ENCODE measurements at places on chromosomes 5 and 9.

DNA sequence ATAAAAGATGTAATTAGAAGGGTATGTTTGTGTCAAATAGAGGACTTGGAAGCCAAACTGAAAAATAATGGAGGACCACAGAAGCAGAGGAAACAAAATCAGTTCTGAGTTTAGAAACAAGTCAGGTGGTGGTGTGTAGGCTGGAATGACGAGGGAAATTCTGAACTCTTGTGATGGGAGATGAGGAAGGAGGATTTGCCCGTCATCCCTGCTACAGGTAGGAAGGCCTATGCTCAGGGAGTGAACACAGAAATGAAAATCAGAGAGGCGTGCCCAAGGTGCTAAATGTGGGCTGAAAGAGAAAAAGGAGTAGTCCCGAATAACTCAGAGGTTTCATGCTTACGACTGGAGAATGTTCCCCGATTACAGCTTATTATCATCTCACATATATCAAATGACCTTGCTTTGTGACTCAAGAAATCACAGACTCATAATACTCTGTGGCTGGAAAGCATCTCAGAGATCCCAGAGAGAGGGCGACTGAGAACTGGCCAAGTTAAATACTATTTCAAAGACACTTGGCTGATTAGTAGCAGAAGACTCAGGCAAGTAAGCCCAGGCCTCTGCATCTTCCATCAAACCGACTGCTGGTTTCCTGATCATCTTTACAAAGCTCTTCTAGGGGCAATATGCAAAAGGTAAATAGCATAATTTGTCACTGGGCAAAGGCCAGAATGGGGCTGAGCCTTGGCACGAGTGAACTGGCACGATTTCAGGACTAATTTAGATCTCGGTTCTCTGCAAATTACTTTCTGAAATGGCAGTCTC is 126.0 kb downstream of the SUSD1 start:
- peak; percentile 86 for DNase-seq

DNA sequence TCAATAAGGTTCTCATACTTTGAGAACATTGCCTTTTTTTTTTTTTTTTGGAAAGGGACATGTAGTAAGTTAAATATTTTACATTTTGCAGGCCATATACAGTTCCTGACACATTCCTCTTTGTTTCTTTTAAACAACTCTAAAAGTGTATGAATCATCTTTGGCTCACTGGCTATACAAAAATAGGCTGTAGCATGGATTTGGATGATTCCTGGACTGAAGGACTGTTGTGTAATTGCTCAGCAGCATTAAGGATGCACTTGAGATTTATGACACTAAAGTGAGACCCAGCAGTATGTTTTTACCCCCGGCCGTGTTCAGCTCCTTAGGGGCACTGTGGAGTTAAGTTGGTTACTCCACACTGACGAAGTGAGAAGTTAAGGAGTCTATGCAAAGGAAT is 41.3 kb downstream of the VPS13A start:
- DNase-seq, result peak; percentile 64

GRCh38 chr5:63170486-63170885 is 591.9 kb downstream of the LRRC70 start:
- no peak for DNase-seq

DNA sequence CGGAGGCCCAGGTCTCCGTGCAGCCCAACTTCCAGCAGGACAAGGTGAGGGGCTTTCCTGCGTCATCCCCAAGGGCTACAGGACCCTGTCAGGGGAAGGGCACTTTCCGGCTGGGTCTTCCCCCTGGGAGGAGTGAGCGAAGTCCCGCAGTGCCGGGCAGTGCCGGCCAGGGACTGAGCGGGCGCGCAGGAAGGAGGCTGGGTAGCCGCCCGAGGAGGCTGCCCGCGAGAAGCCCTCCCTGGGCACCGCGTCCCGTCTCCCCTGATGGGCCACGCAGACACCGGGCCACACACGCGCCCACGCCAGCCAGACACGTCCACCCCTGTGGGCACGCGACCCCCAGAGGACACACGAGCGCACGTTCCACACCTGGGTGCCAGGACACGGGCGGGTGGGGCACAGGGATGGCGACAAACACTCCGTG is 357 bp downstream of the PTGDS start:
- DNase-seq, result no peak

DNA sequence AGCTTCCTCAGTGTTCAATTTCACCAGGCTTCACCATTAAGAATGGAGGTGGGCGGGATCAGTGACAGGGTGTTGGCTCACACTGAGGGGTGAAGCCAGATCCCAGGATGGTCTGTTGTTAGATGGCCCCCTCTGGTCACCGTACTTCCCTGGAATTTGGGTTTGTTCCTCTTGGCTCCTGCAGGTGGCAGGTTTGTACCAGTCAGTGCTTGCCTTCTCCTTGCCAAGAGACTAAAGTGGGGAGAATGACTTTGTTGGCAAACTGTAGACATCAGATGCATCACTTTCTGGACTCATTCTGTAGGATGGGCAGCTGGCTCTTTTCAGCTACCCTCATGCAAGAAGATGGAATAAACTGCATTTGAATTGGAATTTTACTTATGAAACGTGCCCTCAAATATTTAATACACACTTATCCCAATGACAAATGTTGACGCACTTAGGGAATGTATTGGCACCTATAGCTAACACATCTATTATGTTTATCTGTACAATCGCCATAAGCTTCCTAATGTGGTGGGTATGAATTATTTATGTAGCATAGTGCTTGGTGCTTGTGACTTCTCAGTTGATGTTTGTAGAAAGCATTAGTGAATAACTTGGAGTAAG is 31.4 kb upstream of the ANKRD55 start:
- DNase-seq, result peak; percentile 31

DNA sequence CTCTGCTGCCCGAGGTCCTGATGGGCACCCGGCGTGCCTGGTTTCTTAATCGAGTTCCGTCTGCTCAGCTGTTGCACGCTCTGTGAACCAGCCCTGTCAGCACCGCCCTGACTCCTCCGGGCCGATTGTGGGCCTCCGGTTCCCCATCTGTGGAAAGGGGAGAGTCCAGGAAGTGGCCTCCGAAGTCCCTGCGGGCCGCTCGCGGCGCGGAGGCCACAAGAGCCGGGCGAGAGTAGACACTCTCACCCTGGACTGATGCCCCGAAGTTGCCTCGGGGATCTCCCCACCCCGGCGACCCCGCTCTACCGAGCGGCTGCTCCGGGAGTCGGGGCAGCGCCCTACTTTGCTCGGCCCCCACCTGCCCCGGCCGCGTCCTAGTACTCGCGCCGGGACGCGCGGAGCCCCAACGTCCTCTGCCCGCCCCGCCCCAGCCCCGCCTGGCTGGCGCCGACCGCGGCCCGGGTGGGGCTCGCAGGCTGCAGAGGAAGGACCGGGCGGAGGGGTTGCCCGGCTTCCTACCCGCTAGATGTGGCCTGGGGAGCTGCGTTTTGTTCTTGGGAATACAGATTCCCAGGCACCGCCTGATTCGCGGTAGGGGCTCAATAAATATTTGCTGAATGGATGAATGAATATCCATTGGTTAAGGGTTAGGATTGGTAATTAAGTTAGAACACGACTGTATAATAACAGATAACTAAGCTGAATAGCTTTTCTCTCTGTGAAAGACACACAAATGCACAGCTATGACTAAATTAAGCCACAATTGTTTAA is 935 bp upstream of the ZNF367 start:
- DNase-seq, result peak; percentile 64

GRCh38 chr9:112274600-112274999 is 58.8 kb downstream of the PTBP3 start:
- no peak for DNase-seq

DNA sequence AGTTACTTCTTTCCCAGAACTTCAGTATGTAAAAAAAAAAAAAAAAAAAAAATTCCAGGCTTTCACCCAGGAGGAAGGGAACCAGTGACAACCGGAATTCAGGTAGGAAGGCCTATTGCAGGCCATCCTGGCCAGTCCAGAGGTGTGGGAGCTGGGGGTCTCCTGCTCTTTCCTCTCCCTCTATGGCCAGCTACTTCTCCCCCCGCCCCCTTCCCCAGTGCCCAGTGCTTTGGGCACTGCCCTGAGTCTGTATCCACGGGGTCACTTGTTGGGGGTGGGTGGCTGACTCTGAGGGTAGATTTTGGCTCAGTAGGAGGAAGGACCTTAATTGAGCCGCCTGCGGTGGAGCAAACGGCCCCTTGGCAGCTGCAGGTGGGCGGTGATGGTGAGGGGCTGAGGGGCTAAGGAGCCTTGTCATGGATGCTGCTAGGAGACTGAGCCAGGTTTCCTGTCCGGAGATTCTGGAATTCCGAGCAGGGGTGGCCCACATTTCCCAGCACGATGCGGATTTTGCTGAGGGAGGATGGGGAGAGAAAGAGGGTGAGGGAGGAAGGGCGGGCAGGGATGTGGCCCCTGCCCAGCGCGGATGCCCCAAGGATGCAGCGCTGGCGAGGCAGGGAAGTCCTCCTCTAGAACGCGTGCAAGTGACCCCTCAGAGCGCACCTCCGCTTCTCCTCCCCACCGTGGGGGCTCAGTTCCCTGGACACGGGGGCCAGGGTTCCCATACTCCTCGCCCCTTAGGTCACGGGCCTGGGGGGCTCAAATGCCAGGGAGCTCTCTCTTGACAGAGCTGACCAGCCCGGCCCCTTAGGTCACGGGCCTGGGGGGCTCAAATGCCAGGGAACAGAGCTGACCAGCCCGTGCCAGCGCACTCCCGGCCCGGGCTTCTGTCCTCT is 1.2 kb upstream of the PHF2 start:
- no peak for DNase-seq

DNA sequence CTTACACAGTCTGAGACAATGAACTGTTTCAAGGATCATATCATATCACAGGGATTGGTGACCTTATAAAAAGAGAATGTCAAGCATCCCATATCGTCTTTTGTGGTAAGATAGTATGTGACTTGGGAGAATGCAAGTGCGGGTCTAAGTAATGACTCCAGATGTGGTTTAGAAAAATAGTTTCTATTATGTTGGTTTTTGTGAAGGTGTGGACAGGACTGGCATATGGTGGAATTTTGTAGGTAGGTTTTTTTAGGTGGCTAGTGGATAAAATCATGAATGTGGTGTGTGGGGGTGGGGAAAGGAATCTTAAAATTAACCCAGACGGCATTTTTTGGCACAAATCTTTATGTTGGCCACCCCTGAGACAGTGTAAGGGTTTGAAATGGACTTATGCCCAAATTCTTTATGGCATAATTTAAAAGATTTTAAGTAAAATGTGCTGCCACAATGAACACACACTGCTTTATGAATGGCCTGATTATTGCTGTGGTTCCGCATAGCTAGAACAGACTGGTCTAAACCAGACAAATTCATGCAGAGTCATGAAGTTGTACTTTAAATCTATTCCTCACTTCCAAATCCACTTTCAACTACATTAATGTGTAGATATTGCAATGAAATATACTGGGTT is 204.8 kb upstream of the HAPLN1 start:
- DNase-seq, result peak; percentile 22

DNA sequence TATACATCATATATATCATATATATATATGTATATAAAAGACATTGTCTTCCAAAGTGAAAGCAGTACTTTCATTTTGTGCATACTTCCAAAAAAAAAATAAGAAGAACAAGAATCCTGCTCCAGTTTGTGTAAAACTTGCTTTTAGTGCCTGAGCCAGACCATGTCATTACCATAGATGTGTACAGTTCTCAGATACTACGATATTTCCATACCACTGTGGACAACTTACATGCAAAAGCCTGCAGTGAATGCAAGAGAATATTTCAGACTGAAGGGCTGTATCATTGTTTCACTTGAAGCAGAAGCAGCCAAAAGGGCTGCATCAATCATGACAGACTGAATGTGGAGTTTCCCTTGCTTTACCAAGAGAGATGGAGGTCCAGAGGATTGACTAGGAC is 72.6 kb upstream of the CYLC2 start:
- DNase-seq, result no peak

DNA sequence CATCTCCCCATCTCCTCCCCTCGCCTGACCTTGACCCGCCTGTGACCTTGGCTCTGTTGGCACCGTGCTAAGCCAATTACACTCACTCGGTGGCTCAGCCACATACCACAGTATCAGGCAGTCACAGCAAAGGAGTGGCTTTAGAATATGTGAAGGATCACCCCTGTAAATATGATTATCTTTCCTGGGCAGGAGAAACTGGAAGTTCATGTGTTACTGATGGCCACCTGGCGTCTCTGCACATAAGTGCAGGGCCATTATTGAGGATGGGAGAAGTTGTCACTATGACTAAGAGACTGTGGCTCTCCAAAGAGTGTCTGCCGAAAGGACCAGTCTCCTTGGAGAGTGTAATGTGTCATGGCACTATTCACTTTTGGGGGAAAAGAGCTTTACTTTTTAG is 116.9 kb upstream of the S1PR3 start:
- DNase-seq, result no peak

GRCh38 chr5:132661231-132662003 is 3.4 kb downstream of the IL13 start:
- no peak for DNase-seq

DNA sequence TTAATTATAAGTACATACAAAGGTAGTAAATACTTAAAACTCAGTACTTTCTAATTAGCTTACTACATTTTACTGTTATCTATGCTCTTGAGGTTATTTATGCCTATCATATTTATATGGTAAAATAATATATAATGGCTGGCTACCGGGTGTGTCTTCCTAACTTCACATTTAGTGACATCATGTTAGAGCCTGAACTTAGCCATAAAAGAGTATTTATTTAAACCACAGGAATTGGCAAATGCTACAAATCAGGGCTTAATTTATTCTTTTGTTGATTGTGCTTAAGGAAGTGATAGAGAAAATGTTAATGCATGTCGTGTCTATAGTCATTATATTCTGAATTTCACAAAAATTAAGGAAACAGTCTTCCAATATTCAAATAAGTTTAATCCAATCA is 73.1 kb downstream of the NDUFAF2 start:
- DNase-seq, result no peak

- peak; percentile 13 for DNase-seq
Observed at GRCh38 chr9:71725590-71726338, 42.5 kb downstream of the CEMIP2 start.

DNA sequence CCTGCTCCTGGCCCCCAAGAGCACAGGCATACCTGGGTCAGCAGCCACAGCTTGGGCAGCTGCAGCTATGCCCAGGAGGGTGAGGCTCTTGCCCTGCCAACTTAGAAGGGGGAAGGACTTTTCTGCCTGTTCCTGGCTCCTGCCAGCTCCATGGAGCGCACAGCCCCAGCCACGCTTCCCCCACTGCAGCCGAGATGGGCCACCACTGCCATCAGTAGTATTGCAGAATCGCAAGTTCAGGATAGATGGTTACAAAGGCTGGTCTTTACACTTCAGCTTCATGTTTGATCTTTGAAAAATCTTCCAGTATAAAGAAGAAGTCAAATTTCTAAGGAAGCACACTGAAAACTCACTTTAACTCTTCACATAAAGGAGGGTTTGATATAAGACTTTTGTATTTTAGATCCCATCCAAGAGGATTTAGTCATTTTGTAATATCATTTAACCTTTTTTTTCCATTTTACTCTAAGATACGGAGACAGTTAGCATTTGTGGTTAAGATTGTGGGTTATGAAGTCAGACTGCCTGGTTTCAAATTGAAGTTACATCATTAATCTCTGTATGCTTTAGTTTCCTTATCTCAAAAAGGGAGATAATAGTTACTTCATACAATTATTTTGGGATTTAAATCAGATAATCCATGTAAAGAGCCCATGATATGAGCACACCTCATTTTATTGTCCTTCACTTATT is 81.8 kb downstream of the NLN start:
- no peak for DNase-seq

- peak; percentile 9 for DNase-seq
Observed at GRCh38 chr5:168793841-168794837, 215.0 kb upstream of the PANK3 start.

Data from fibroblast of gingiva (primary cell).